ENCODE measurements at places on chromosomes 16 and 17. TPM values are rescaled to one million over a fixed set of nuclear protein-coding genes. Genes with fewer than 3 reads are reported as not detected.

The KRTAP16-1 gene
- not detected for total RNA-seq

The SULT1A2 gene
- total RNA-seq: 0.26 TPM

The ZNF469 gene
- total RNA-seq: 1.3 TPM

The C16orf95 gene
- total RNA-seq: 5.4 TPM

The ELMO3 gene
- 0.26 TPM for total RNA-seq

GRCh38 chr16:73010150-73010676 lies 37.7 kb downstream of the ZFHX3 start:
- no peak for DNase-seq

DNA sequence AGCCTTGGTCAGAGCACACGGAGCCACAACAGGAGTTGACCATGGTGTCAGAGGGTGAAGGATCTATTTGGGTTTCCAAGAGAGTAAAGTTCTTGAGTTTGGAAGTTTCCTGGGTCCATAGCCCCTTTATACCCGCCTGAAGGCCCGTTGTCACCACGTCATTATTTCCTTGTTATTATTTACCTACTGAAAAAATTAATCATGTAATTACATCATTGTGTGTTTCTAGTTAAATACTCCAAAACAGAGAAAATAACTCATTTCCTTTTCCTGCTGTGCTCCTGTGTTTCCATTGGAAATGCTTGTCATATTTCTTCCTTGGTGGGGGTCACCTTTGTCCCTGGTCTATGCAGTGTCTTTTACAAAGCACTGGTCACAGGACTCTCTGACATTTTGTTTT lies at the start of gene KRTAP4-8:
KRTAP4-8 (minus strand) TSS at position 101 of the 400 bp plus-strand sequence; CDS start at position 43, 58 bp downstream.
- no peak for DNase-seq

DNA sequence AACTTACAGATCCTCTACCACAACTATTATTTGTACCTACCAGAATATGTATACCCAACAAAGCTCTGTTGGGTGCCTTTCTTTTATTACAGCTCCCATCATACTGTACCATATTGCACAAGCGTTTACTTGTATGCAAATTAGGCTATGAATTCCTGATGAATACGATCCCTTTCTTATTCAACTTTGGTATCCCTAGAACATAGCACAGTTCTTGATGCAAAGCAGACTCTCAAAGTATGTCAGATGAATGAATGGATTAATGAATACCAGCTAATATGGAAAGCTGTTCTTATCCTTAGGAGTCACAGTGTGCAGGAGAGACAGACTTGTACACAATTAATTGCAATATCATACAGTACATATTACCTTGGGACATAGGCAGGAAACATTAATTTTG lies 79.7 kb upstream of the NACA2 start:
- DNase-seq: no peak

DNA sequence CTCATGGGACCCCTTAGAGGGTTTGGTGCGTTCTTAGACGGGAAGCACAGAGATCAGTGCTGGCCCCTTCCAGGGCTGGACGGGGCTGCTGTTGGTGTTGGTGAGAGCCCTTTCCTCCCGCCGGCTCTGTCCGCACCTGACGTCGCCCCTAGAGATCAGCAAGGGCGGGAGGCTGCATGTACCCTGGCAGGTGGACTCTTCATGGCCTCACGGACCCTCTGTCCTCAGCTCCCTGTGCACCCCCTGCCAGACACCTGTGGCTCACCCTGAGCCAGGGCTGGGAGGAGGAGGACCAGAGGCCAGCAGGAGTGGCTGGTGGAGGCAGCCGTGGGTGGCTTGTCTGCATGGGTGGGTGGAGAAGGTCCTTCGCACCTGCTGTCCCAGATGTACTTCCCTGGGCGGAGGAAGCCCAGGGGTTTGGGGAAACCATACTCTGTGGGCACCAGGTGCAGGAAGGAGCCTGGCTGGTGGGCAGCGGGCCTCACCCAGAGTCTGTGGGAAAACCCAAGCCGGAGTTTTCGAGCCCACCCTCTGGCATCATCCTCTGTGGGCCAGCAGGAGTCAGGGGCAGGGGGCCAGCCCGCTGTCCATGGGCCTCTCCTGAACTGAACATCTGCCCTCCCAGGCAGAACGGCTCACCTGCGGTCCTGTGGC lies 348.6 kb downstream of the SEC14L1 start:
- no peak for DNase-seq

GRCh38 chr17:61275395-61275794 lies 124.2 kb upstream of the TBX2 start:
- no peak for DNase-seq

DNA sequence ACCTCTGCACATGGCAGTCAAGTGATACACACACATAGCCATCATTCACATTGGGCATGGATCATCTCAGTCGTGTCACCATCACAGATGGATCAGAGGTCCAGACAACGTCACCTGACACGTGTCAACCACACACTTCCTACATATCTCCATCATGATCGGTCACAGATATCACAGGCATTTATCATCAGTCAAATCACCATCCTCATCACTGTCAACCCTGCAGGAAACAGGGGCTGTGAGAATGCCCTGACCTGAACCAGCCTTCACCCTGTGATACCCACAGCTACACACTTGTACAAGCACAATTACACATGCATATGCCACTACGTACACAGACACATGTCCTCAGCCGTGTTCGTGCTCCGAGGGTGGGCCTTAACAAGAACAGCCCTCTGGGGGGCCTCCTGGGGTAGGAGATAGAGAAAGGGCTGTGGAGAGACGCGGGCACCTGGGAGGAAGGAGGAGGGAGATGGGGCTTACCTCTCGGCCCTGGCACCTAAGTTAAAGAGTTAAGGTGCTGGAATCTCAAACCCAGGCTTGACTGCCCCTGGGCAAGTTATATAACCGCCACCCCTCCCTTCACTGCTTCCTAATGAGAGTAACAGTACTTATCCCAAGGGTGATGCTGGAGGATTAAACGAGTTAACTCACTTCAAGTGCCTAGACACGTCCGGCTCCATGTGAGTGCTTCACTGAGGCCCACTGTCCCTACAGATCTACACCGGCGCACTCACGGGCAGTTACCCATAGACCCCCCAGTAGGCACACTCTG lies 1.1 kb downstream of the SLC12A4 start:
- DNase-seq: no peak

DNA sequence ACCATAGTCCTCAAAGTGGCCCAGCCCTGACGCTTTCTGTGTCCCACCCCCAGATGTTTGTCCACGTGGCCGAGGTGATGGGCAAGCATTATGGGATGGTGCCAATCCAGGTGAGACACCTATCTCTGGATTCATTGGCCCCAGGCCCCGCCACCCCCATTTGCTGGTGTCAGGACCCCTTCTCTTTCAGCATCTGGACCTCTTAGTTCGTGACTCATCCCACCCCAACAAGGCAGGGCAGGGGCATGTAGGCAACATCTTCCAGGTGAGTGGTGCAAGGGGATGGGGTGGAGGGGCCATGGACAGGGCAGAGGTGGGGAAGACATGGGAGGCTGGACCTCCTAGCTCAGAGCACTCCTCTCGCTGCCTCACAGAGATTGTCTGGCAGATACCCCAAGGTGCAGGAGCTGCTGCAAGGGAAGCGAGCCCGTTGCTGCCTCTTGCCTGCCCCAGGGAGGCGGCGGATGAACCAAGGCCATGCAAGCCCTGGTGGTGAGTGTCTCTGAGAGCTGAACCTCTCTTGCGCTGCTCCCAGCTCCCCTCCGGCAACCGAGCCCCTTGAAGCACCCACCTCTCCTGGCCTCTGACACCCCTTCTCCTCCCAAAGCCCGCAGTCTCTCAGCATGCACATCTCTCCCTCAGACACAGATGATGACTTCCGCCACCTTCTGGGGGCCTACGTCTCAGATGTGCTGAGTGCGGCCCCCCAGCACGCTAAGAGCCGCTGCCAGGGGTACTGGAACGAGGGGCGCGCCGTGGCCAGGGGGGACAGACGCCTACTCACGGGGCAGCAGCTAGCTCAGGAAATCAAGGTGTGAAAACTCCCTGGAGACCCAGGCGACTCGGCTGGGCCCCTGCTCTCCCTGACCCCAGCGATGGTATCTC lies 3.6 kb downstream of the RNF112 start:
- DNase-seq: no peak

GRCh38 chr16:54356391-54356790 lies 69.8 kb upstream of the IRX3 start:
- DNase-seq: peak; percentile 22

GRCh38 chr17:50201276-50201854 lies at the start of gene COL1A1:
Gene COL1A1, minus strand, starts transcription at chr17:50201631. Its CDS starts 118 bp downstream, at chr17:50201513.
- peak; percentile 86 for DNase-seq

DNA sequence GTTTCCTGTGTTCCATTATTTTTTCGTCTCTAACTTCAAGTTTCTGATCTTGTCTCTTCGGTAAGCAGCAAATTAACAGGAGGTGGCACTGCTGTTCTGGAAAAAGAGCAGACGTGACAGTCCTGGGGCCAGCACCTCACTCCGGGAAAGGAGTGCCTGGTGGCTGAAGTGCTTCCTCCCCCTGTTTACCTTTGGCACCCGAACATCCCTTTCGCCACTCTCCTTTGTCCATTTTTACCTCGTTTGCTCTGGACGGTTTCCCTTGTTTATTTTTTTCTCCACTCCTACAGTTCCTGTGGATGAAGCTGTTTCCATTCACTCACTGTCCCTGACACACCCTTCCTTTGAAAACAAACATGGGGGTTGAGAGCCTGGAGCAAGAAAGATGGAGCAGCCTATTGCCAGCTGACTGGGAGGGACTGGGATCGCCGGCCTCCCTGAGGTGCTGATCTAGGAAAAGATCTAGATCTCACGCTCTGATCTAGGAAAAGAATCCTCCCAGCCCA lies 12.6 kb downstream of the SAP30BP start:
- DNase-seq: no peak

GRCh38 chr17:28533091-28533807 lies 19.2 kb downstream of the UNC119 start:
- DNase-seq: no peak

DNA sequence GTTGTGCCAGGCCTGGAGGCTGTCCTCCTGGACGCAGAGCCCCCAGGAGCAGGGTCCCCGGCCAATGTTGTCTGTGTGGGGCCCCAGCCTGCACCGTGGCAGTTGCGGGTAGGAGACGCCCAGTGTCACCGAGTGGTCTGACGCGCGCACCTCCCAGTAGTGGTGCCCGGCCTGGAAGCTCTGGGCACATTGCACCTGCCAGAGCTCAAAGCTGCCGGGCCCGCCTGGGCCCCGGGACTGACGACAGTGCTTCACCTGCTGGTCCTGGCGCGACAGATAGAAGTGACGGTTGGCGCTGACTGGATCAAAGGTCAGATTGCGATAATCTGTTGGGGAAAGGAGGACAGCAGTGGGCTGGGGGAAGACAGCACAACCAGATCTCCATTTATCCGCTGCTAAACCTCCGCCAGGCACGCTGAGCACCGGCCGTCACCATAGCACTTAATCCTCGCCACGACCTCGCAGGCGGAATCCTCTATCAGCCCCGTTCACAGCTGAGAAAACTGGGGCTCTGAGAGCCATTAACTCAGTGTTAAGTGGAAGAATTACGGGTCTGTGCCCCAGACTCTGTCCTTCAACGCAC lies 5.6 kb downstream of the TRIM65 start:
- no peak for DNase-seq

GRCh38 chr17:15442311-15443180 lies 24.9 kb downstream of the CDRT4 start:
- DNase-seq: no peak

DNA sequence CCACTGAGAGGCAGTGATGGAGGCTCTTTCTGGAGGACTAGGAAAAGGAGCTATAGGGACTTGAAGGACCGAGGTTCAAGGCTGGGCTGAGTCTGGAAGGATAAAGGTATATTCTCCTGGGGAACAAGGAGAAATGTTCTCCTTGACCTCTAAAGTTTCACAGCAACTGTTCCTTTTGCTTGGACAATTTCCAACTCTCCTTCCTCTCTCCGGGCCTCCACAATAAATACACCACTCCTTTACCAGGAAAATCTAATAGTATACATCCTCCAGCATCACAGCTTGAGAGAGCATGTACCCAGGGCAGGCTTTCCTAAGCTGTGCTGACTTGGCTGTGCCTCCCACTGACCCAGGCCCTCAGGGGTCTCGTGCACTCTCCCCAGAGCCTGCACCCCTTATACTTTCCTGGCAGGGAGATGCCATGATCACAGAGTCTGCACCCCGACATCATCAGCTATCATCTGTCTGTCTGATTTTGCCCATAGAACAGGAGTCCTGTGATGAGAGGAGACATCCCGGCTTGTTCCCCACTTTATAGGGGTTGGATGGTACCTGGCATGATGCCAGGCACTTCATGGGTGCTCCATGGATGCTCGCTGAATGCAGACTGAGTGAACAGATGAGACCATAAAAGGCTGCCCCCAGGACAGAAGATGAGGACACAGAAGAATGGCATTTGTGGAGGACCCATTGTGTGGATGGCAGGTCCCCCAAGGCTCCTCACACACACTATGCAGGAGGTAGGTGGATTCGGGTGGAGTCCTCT lies 582.6 kb upstream of the CDH5 start:
- no peak for DNase-seq

- DNase-seq: peak; percentile 24
These were observed 331.5 kb downstream of the CBLN1 start for GRCh38 chr16:48950184-48950583.

DNA sequence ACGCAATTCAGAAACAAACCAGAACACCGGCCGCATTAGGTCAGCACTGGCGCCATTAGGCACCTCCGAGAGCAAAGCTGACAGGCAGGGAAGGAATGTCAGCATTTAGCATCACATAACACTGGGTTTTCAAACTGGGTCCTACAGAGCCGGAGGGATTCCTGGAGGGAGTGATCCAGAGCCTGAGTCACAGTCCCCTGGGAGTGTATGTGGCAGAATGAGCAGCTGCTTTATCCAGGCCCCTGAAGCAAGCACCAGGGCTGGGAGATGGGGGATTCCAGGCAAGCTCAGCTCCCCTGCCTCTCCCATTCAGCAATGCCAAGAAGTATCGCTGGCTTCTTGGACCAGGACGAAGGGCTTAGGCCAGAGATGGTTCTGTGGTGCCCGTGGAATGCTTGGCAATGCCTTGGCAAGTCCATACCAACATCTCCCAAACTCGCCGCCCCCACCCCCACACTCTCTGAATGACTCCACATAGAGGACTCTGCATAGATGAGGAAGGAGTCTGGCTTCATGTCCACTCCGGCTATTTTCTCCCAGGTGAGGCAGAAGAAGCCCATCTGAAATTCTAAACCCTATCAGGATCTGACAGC lies 20.4 kb downstream of the GAS7 start:
- DNase-seq: no peak

GRCh38 chr16:10728003-10728887 lies 15.4 kb upstream of the NUBP1 start:
- DNase-seq: no peak

DNA sequence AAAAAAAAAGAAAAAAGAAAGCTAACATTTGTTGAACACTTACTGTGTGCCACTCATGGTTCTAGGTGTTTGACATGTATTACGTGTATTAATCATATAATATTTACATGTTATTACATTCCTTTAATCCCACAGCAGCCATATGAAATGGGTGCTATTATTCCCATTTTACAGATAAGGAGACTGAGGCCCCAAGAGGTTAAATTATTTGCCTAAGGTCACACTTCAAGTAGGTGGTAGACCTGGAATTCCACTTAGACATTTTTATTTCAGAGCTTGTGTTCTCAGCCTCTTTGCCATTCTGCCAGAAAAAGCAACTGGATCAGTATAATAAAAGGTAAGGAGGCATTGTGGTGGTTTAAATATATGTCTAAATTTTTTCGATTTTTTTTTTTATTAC lies 55.1 kb upstream of the HS3ST4 start:
- no peak for DNase-seq

- no peak for DNase-seq
These were observed 154.3 kb downstream of the KATNIP start for GRCh38 chr16:27704252-27704651.

- peak; percentile 81 for DNase-seq
These were observed 10.3 kb upstream of the IGFBP4 start for GRCh38 chr17:40432864-40433528.

GRCh38 chr17:80963812-80964543 lies 27.7 kb upstream of the CHMP6 start:
- no peak for DNase-seq
